A375 (cell line): ENCODE measurements at places on chromosomes 5 and 9. TPM values are rescaled to one million over a fixed set of nuclear protein-coding genes. Genes with fewer than 3 reads are reported as not detected.

The FOXD4L6 gene
- 0.05 TPM in 1 of 2 replicates, not detected in the other for total RNA-seq

The IFNA13 gene
- not detected in 2 replicates for total RNA-seq

The MEIKIN gene
- not detected in 2 replicates for total RNA-seq

The FREM1 gene
- total RNA-seq: 2.0 and 2.9 TPM in 2 replicates

The TEK gene
- 0.16 and 0.30 TPM in 2 replicates for total RNA-seq

The LECT2 gene
- total RNA-seq: not detected in 2 replicates

The PKD2L2 gene
- not detected in 2 replicates for total RNA-seq

The ZNF608 gene
- total RNA-seq: 18.5 and 23.3 TPM in 2 replicates

The PTBP3 gene
- 13.3 and 17.5 TPM in 2 replicates for total RNA-seq

The PTGES gene
- total RNA-seq: 20.8 and 27.2 TPM in 2 replicates

The GRIN1 gene
- not detected in 2 replicates for total RNA-seq

The INVS gene
- total RNA-seq: 19.8 and 21.0 TPM in 2 replicates

The GARIN3 gene
- total RNA-seq: not detected in 2 replicates

The PANK3 gene
- 23.7 and 28.7 TPM in 2 replicates for total RNA-seq

The KIAA0825 gene
- total RNA-seq: 0.45 TPM in 2 replicates

The OR1J2 gene
- 0.49 TPM in 1 of 2 replicates, not detected in the other for total RNA-seq

The GPR151 gene
- total RNA-seq: not detected in 2 replicates

The RFESD gene
- 0.75 and 5.8 TPM in 2 replicates for total RNA-seq

The NKD2 gene
- total RNA-seq: 0.49 and 0.72 TPM in 2 replicates

The GLRA1 gene
- not detected in 2 replicates for total RNA-seq

The ANKRD20A1 gene
- 0.49 and 1.2 TPM in 2 replicates for total RNA-seq

The SLC6A18 gene
- total RNA-seq: not detected in 2 replicates

The NXNL2 gene
- 0.49 and 0.56 TPM in 2 replicates for total RNA-seq

The HTR1A gene
- not detected in 2 replicates for total RNA-seq

The FOXD4L5 gene
- total RNA-seq: 0.15 TPM in 1 of 2 replicates, not detected in the other
